ENCODE measurements at places on chromosomes 5 and 9. TPM values are rescaled to one million over a fixed set of nuclear protein-coding genes. Genes with fewer than 3 reads are reported as not detected.

GRCh38 chr9:94632737-94633136 lies 6.6 kb downstream of the FBP1 start:
- DNase-seq = no peak

DNA sequence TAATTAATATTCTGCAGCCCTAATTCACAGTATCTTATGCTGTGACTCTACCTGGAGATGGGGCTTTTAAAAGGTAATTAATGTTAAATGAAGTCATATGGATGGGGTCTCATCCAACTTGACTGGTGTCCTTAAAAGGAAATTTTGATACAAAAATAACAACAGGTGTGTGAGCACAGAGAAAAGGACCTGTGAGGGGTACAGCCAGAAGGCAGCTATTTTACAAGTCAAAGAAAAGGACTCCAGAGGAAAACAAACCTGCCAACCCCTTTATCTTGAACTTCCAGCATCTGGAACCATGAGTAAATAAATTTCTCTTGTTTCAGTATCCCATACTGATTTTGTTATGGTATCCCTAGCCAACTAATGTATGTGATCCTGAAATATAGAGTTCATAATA lies 250.3 kb downstream of the TMEM232 start:
- no peak for DNase-seq

DNA sequence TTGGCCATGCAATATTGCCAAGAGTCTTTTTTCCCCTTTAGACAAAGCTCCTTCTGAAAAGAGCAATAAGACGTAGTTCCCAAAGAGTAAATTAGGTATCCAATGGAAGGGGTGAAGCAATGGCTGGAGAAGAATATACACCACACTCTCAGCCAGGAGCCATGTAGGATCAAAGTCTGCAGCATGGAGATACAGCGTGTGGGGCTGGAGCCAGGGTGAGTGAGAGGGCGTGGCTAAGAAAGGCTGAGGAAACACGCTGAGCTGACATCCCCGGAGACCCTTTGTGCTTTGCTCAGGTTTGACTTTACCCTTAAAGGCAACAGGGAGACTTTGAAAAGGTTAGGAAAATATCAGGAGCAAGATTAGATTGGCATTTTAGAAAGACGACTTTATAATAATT lies 87.1 kb upstream of the ELL2 start:
- DNase-seq = peak; percentile 33

DNA sequence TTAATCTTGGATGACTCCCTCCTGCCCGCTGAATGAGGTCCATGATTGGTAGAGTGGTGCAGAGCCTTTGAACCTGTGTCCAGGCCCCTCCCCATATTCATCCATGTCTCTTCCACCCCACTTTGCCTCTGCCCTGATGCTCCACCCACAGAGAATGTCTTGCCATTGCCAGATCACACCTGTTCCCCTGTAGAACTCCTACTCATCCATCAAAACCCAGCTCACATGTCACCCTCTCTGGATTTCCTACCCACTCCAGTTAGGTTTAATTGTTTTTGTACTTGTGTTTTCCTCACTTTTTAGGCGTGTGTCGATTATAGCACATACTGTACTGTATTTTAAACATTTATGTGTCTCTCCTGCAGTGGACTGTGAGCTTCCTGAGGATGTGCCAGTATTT lies 107.0 kb upstream of the CTSL start:
- no peak for DNase-seq

GRCh38 chr5:174378121-174378874 lies 332.8 kb downstream of the NSG2 start:
- DNase-seq = no peak

DNA sequence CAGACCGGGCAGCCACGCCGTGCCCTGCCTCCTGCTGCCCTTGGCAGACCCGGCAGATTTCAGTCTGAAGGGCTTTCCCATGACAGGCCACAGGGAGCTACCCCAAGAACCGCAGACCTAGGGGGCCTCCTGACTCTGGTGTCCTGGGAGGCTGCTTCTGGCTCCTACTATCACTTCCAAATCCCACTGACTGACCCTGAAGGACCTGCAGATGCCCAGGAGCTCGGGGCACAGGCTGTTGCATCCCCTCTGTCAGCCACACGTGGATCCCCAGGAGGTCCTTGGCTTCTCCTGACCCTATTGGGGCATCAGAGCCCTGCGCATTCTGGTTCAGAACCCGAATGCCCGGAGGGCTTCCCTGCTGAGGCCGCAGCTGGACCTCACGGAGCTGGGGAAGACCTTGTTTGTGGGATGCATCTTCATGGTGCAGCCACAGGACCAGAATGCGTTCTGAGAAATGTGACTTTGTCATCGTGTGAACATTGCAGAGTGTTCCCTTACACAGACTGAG lies 81.3 kb upstream of the IRX4 start:
- no peak for DNase-seq

The KCNIP1 gene
- not detected for total RNA-seq

The IRX1 gene
- total RNA-seq = 0.65 TPM

The SGCD gene
- total RNA-seq = 81.5 TPM

The PLPPR1 gene
- total RNA-seq = not detected

The SMIM33 gene
- total RNA-seq = not detected

The GARNL3 gene
- total RNA-seq = 12.6 TPM

The SMAD5 gene
- total RNA-seq = 37.2 TPM

The SNCB gene
- total RNA-seq = not detected
